ENCODE measurements at places on chromosomes 3 and 15.

DNA sequence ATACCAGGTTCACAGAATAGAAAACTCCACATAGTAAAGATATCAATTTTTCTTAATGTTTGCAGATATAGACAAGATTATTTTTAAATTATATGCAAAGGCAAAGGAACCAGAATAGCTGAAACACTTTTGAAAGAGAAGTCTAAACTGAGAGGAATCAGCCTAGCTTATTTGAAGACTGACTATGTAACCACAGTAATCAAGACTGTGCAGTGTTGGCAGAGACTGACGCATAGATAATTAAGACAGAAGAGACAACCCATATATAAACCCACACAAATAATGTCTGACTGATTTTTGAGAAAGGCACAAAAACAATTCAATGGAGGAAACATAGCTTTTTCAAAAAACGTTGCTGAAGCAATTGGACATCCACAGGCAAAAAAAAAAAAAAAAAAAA, 28.6 kb upstream of the ACKR4 start:
- DNase-seq = no peak

DNA sequence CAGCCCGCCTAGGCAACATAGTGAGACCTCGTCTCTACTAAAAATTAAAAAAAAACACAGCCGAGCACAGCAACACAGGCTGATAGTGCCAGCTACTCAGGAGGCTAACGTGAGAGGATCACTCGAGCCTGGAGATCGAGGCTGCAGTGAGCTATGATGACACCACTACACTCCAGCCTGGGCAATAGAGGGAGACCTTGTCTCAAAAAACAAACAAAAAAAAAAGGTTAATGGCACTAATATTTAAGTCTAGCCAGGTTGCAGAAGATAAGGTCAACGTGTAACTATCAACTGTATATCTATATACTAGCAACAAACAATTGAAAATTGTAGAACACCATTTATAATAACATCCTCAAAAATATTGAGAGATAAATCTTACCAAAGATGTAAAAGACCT, 75.1 kb downstream of the MYO9A start:
- no peak for DNase-seq

DNA sequence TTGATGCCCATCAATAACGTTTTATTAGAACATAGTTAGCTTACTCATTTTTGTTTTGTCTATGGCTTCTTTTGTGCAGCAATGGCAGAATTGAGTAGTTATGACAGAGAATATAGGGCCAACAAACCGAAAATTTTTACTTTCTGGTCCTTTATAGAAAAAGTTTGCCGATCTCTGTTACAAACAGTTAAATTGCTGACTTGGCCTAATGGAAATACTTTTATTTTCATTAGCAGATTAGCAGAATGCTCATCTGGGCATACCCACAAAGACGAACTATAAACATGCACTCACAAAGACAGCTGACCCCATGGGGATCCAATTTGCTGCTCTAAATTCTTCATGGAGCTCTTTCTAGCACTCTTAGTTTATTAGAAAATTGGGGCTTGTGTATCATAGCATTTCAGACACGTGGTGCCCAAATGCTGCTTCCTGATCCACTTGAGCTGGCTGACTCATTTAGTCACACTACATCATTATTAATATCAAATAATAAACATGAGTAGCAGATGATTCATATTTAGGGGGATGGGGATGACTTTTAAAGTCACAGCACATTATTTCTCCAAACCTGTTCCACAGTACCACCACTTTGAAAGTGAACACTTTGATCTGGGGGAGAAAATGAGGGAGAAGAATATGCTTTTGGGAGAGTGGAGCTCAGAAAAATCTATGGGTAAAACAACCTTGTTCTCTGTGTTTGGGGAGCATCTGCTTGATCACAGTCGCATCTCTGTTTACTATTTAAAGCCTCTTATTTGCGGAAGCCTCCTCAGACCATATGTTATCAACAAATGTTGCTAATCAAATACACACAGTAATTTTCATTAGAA, 228.1 kb upstream of the FEZF2 start:
- DNase-seq = no peak

DNA sequence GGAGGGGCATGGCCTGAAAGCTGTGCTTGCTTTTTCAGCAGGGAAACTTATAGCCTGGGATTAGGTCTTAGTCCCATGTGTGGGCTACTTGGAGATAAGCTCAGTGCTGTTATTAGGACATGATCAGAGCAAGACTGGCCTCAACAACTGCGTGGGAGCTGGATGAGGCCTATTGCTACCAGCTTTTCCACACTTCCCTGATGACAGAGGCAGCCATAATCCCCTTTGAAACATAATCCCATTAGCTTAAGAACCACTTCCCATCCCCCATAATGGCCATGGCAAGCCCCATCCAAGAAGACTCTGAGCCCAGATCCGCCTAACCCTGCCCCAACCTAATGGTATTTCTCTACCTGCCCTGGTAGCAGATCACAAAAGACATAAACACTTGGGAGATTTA, 26.6 kb upstream of the GK5 start:
- DNase-seq = no peak

DNA sequence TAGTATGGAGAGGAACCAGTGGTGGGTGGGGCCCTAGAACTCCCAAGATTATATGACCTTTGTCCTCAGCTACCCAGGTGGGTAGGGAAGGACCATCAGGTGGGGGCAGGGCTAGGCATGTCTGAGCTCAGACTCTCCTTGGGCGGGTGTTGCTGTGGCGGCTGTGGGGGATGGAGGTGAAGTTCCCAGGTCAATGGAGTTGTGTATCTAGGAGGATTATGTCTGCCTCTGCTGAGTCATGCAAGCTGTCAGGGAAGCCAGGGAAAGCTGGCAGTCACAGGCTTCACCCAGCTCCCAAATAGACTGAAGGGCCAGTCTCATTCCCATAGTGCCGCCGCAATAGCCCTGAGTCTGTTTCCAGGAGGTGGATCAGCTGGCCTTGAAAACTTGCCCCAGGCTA, 139.7 kb upstream of the CFAP20DC start:
- no peak for DNase-seq

- no peak for DNase-seq
These were observed 9.7 kb downstream of the ZIC4 start for GRCh38 chr3:147396712-147397046.

DNA sequence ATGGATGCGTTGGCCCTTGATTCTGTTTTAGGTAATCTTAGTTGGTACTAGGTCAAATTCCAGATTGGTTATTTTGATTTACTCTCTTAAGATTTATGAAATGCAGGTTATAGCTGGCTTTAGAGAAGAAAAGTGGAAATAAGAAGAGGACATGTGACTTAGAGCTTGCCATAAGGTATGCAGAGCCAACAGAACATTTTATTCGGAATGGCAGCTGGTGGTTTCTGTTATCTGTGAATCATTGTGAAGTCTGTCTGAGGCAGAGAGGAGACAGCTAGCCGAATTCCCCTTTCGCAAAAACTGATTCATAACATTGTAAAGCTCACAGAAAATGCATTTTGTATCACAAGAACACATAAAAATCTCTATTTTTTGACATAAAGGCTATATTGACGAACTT, 82.1 kb downstream of the FILIP1L start:
- no peak for DNase-seq

DNA sequence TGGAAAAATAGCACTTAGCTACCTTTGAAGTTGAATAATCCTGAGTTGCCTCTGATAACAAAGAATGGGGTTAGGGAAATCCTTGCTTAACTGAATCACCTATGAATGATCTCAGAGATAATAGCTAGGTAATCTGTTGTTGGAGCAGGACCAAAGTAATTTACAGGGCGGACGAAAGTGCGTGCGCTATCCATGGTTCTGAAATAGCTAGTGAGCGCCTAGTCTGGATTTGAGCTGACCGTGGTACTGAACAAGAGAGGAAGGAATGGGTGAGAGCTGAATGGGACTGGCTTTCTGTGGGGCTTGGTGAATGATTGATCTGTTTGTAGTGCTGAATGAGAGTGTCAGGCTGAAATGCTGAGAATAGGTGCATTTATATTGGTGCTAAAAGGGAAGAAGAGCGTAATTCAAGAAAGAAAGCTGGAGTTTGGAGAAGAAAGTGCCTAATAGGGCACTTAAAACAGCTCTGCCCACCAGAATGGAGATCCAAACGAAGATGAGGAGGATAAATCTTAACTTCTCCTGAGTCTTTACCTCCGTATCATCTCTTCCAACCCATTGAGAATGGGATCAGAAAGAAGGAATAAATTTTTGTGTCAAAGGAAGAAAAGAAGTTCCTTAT, 10.1 kb downstream of the SCN10A start:
- no peak for DNase-seq

DNA sequence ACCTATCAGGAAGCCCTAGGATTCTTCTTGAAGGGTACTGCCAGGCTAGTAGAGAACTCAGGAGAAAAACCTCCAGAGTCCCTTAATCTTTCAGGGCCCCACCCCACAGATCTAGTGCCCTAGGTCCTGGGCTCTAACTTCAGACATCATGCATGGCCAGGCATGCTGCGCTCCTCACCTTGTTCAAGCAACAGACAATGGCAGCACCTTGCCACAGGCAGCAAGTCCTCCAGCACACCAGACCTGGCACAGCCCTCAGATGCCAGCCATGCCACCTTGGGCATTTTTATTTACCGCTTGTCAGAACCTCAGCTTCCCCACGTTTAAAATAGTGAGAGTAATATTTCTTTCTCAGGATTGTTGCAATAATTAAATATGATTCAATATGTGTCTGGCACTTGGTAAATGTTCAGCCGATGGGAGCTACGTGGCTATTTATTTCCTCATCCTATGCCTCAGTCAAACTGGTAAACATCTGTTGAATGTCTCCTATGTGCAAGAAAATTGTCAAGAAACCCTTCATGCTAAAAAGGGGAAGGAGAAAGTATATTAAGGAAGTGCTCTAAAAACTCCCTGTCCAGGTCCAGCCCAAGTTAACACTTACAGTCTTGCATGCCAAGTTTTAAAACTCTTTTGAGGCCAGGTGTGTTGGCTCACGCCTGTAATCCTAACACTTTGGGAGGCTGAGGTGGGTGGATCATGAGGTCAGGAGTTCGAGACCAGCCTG, 14.5 kb upstream of the CCR1 start:
- no peak for DNase-seq

DNA sequence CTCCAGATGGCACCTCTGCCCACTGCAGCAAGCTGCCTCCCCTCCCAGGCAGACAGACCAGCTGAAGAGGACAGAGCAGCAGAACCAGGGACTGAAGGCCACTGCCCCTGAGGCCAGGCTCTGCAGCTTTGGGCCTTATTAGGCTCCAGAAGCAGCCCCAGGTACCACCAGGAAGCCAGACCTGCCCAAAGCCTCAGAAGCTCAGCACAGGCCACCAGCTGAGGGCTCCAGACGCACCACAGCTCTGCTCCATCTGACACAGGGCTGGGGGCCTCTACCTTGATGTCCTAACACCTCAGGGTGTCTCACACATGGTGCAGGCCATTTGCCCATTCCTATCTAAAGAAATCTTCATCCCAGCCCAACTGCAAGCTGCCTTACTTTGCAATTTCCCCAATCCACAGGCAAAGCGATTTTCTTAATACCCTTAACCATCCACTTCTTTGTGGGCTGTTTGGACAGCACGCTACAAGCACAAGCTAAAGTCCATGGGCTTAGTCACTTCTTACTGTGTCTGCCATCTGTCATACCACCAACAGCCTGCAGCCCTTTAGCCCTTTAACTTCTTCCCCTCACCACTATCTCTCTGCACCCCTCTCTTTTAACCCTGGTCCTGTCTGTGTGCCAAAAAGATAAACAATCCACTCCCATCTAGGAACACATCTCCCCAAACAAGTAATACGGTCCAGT, 112.1 kb downstream of the IQSEC1 start:
- DNase-seq = no peak

- no peak for DNase-seq
These were observed 253.1 kb downstream of the NLGN1 start for GRCh38 chr3:173650596-173650995.

DNA sequence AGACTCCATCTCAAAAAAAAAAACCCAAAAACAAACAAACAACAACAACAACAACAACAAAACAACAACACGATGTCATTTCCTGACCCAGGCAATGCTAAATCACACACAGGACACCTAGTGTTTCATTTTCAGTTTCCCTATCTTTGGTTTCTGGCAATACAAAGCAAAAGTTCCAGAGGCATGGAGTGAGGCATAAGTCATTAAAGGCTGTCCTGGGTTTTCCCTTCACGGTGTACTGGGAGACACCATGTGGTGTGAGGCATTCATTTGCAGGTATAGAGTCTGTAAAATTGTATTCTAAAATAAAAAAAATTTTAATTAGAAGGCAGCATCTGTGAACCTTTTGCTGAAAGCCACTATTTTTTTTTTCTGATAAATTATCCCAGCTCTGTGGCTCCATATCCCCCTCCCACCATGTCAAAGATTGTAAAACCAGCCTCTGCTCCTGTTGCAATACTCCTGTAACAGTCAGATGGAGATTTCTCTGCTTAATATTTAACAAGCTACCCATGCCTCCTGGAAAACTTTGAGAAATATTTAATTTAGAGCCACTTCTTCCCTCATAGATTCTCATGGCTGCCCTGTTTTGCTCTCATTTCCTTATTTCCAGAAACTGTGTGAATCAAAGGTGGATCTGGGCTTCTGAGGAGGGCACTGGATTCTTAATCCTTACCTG, 324.6 kb downstream of the MCTP2 start:
- DNase-seq = no peak

DNA sequence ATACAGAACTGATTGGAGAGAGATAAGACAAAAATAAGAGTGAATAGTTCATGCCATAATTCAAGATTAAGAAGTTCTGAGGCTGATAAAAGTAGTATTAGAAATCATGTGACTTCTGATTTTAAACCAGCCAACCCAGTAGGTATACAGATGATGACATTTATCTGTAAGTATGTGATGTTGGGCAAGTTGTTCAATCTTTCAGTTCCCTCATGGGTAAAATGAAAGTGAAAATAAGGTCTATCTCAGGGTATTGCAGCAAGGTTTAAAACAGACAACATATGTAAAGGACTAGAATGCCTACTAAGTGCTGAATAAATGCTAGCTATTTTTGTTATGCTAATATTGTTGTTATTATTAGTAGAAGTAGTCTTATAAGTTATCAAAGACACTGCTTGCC, 1055.7 kb downstream of the NAALADL2 start:
- no peak for DNase-seq

DNA sequence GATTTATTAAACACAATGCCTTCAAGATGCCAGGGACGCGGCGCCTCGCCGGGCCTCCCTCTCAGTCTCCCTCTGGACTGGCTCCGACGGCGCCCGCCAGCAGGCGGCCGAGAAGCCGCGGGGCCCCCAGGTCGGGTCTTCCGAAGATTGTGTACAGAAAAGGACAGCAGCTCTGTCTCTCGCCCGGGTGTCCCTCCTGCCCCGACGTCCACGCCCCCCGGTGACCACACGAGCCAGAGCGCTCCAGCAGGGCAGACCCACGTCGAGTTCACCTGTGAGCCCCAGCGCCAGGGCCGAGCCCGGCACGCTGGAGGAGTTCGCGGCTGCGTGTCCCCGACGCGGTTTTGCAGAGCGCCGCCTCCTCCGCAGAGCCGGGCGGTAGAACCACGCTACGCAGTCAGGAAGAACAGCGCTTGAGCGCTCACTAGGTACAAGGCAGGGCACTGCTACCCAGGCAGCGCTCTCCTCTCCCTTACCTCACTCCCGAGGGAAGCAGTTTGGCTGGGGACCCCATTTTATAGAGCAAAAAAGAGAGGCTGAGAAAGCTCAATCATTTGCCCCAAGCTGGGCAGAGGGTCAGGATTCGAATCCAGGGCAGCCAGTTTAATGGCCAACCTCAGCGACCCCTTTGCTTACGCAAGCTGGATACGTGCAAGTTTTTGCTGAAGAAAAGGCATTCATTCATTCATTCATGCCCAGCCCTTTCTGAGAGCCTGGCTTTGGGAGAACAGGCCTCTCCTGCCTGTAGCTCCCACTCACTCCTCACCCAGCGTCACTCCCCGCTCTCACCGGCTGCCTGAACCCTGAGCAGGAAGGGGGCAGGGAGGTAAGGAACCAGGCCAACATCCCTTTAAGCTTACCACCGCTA, 3.0 kb upstream of the TLE3 start:
- peak; percentile 78 for DNase-seq

Measured in NCI-H1105 (cell line).